Lung microvascular endothelial cell (primary cell): ENCODE measurements at places on chromosomes 5 and 9.

GRCh38 chr5:93800988-93801811 is 59.8 kb upstream of the POU5F2 start:
- DNase-seq = peak; percentile 78

DNA sequence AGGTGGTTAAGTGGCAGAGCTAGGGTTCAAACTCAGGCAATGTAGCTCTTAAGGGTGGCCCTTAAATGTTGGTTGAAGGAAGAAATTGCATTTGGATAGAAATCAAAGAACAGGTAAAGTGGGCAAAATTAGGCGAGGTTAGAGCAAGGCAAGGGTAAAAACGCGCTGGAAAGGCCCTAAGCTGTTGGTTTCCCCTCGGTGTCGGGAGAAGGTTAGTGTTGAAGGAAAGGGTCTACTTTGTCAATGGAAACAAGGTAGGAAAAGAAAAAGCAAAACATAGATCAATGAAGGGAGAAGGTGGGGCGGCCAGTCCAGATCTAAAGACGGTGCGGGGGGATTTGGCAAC is 431 bp downstream of the FASTKD3 start:
- DNase-seq = no peak

GRCh38 chr9:108181441-108181840 is 674.3 kb downstream of the ACTL7B start:
- no peak for DNase-seq

GRCh38 chr5:169009123-169009522 is 291.8 kb downstream of the SLIT3 start:
- no peak for DNase-seq

- DNase-seq = no peak
These were observed 45.5 kb upstream of the SLC2A8 start for GRCh38 chr9:127351182-127352166.

- no peak for DNase-seq
These were observed 1.9 kb downstream of the DAPK1 start for GRCh38 chr9:87499424-87500017.

GRCh38 chr5:114789773-114790402 is 379.8 kb downstream of the TRIM36 start:
- peak; percentile 53 for DNase-seq

- no peak for DNase-seq
These were observed 84.8 kb downstream of the CAMK4 start for GRCh38 chr5:111308951-111309350.

DNA sequence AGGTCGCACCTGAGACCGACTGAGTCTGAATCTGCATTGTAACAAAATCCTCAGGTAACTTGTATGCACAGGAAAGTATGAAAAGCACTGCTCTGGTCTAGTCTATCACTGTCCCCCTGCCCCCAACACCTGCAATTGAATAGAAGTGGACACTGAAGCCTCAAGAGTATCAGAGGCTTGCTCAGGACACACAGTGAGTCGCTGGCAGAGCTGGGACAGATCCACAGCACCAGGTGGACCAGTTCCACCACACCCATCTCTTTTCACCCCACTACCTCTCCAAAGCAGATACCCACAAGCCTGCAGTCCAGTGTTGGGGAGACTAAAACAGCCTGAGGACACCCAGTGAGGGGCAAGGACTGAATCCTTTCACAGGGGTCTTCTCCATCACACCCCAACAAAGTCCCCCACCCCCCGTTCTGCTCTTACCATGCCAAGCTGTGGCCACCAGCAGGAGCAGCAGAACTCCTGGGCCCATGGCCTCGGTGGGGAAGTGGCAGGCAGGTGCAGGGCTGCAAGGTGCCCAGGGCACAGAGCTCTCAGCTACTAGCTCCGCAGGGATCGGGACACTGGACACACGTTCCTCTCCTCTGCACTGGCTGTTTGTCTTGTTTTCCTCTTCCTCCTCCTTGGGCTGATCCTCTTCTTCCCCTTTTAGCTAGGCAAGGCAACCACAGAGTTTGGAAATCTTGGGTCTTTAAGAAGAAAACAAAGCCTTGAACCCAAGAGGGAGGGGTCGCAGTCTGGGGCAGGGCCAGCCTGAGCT is at the start of gene CSF1R:
CSF1R (minus strand) TSS at position 605 of the 766 bp plus-strand sequence; CDS start at position 478, 127 bp downstream.
- no peak for DNase-seq

DNA sequence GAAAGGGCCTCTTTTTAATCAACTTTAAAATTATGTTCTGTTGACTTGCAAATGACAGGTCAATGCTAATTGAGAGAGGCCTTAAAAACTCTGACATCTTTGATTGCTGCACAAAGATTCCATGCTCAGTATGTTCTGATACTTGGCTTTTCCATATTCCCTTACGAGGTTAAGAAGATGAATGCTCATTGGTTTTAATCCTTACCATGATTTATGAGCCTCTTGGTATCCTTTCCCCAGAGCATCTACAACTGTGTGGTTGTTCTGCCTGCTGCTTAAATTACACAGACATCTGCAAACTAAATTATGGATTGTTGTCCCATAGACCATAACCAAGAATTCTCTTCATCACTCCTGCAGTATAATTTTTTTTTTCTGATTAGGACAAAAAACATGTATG is 352.6 kb downstream of the CDH12 start:
- no peak for DNase-seq

DNA sequence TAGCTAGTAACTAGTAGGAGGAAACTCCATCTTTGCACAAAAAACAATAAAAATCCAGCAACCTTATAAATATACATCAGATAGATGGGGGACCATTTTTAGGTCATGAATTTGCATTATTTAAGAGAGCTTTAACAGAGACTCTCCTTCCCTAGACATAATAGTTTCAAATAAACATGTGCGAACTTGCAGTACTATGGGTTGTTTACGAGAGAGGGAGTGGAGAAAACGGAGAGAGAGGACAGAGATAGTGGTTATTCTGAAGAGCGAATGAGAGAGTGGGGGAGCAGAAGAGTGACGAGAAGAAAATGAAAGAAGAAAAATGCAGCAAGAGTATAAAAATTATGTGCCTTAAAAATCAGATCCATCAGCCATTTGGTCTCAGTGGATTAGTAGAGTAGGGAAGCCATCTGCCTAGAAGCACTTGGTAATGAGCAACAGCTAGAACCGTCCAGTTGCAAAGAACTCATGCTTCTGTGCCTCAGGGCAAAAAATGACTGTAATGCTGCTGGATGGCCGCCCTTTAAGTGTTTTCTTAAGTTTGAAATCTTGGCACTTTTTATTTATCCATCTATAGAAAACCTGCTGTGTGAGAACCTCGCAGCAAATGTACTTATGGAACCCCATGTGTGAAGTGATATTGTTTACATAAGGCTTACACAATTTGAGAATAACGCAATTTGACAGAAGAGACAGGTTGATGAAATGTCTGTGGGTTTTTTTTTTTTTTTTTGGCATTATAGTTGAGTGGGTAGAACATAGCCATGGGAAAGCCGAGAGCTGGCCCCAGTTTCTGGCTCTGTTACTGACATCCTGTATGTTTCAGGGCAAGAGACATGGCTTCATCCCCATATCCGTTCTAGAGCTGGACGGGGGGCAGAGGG is 95.6 kb upstream of the ZNF608 start:
- DNase-seq = peak; percentile 65

GRCh38 chr5:112006721-112007120 is 249.7 kb upstream of the NREP start:
- DNase-seq = peak; percentile 1

DNA sequence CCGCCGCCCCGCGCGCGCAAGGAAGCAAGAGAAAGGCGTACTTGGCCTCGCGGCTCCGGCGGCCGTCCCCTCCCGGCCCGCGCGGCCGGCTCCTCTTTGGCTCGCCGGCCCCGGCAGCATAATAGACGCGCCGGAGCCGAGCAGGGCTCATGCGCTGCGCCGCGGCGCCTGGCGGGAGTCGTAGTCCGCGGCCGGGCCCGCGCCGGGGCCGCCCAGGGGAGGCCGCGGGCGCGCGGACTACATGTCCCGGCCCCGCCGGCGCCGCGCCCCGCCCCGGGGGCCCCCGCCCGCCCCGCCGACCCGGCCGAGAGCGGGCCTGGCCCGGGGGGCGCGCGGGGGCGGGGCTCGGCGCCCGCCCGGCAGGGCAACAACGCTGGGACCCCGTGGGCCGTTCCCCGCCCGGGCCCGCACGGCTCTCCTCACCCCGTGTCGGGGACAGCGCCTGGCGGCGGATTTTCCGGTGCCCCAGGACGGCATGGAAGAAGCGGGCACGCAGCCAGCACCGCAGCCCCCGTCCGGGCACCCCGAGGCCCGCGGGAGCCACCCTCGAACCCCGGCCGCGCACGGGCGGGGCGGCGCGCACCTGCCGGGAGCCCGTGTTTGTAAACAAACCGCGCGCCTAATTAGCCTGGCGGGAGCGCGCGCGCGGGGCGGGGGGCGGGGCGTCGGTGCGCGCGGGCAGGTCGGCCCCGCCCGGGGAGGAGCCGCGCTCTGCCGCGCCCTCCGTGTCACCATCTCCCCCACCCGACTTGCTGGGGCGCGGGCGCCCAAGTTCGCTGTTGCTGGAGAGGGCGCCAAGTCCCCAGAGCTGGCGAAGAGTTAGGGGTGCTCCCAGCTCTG is at the start of gene BRD3:
BRD3 (minus strand) TSS at position 123 of the 840 bp plus-strand sequence. CDS start 14,549 bp downstream, outside the sequence.
- DNase-seq = peak; percentile 94

DNA sequence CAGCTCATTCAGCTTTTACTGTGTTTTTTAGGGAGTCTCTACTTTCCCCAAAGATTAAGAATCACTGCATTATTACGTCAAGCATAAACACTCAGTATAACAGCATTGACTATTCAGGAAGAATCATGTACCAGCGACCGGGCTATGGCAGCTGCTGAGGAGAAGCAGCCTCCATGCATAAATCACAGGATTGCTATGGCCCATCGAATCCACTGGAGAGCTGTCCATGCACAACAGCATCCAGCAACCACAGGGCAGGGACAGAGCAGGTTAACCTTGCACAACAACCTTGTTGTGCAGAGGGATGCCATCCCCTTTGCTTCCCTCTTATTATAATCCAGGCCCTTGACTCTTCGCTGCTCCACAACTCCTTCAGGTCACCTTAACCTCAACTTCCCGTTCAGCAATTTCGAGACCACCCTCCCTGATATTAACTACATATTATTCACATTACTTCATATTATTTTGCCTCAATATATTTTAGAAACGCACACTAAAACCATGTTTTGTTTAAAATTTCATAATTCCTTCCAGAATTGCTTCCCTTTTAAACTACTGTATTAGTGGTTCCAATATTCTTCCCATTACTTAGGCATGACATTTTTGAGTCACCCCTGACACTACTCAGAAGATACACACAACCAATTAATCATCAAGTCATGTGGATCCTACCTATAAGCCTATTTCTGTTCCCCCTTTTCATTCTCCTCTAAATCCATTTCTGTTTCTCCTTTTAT is 991 bp downstream of the IARS1 start:
- DNase-seq = peak; percentile 15

DNA sequence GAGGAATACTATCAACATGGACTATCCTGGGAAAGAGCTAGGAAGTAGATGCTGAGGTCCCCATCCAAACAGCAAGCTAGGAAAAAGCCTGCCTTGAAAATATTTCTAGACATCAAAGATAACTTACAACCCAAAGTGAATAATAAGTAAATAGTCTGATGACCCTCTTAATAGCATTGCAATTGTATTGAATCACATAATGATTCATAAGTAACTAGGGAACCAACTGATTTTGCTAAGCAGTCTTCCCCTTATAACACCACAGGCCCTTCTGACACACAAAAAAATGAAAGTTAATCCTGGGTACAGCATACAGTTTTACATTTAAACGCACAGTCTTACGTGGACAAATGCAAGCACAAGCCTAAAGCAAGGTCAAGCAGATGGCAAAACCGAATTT is 199.3 kb downstream of the RFK start:
- DNase-seq = no peak

DNA sequence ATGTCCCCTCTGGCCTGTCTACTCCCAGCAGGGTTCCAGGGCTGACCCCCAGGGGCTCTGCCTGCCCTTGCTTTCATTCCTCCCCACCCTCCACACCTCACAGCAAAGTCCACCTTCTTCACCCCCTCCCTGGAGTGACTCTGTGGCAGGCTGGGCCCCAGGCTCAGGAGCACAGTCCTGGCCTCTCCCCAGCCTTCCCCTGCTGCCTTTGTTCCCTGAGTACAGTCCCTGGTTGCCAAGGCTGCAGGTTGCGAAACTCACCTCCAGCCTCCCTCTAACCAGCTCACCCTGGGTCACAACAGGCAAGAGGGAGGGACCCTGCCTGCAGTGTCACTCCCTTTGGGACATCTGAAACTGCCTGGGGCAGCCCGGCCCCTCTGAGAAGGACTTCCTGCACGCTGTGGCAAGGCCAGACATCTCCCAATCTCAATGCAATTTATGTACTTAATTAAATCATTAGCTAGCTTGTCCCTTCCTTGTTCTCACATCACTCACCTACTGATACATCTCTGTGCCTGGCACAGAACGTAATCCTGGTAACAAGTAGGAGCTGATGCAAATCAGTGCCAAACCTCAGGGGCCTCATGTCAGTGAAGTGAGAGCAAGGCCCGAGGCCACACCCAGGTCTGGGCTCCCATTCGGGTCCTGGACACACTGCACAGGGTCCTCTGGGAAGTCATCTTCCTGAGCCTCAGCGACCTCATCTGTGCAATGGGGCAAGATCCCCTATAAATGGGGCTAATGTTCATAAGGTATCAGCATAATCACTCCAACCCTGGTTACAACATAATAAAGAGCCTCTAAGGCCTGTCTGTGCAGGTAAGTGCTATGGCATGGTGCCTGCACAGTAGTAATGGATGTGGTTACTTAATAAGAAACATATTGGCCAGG is 27.3 kb upstream of the TRIM14 start:
- peak; percentile 15 for DNase-seq

DNA sequence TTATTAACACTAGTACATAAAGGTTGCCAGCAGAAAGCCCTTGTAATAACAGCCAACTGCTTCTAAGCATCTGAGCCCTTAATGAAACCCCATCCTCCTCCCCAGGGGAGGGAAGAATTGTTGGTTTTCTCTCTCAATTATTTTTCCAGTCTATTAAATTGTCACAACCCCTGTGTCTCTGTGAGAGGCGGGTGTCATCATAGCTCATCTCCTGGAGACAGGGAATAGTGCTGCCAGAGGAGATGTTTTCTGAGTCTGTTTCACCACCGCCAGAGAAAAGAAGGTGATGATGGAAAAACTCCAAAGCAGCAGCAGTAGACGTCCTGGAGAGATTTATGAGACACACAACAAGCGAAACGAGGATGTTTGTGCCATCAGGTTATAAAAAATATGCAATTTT is 271.1 kb upstream of the NMUR2 start:
- DNase-seq = no peak

- no peak for DNase-seq
These were observed 5.5 kb downstream of the C9orf85 start for GRCh38 chr9:71916834-71917534.

DNA sequence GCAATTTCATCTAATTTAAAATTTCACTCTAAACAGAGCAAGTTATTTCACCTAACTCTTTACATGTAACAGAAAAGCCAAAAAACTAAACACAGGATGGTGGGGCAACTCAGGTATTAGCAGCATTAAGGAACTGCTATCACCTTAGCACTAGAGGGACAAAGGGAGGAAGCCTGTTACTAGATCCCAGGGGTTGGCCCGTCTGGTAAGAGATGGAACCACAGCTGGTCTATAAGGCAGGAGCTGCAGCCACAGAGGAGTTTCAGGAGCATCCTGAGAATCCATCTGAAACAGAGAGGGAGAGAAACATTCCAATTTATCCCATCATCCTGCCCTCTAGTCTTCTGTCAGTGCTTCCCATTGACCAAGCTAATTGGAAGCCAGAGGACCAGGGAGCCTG is 300.3 kb downstream of the MRPS30 start:
- DNase-seq = no peak
